ENCODE measurements at places on chromosomes 7 and 10.

DNA sequence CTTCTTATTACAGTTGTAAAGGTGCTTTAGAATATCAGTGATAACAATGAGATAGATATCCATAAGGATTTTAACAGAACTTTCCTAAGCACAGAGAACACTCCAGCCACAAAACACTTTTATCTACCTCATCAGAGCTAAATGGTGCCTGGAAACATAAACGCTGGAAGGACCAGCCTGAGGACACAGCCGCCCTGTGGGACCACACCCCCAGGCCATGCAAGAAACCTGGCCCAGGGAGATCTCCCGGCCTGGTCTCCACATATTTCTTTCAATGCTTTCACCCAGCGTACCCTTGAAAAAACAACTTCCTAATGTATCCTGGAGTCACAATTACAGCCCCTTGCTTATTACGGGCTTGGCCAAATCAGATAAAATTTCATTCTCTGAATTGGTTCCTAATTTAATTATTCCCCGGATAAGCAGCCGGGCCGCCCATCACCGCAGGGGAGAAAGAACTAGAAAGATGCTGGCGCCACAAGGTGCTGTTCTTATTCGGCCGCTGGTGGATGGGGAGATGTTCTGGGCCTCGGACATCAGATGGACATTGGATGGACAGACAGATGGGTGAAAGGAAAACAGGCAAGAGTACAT lies 11.8 kb downstream of the CHST15 start:
- no peak for DNase-seq

DNA sequence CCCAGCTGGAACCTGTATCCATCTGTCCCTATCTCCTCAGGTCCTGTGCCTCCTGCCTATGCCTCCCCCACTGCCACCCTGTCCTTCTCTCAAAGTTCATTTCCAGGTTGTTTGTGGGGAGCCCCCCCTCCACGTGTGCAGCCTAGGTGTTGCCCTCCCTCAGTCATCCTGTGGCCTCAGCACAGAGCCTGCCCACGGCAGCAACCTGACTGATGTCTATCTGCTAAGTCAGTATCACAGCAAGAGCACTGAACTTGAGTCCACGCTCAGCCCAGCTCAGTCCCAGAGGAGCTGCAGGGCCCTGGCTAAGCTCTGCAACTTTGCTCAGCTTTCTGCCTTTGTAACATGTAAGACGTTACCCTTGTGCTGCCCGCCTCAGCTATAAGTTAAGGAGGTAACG lies 28.7 kb downstream of the FAM53B start:
- no peak for DNase-seq

DNA sequence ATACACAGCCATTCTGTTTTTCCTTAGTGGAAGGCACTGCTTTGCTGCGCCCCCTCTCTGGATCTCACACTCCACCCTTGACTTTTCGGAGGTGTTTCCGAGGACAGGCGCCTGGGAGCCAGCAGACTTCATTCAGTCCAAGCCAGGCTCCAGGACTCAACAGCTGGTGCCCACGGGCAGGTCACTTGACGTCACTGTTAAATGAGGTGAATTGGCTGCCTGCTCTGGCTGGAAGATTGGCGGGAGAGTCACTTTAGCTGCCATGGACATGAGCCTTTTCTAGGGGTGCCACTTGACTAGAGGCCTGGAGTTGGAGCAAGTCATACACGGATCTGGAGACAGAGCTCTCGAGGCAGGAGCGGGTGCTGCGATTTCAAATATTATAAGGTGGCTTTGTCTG lies 3.2 kb downstream of the HTRA1 start:
- no peak for DNase-seq

- no peak for DNase-seq
These were observed 22.7 kb upstream of the TM9SF3 start for GRCh38 chr10:96609510-96609909.

GRCh38 chr7:158019726-158020705 lies 567.6 kb downstream of the PTPRN2 start:
- no peak for DNase-seq

DNA sequence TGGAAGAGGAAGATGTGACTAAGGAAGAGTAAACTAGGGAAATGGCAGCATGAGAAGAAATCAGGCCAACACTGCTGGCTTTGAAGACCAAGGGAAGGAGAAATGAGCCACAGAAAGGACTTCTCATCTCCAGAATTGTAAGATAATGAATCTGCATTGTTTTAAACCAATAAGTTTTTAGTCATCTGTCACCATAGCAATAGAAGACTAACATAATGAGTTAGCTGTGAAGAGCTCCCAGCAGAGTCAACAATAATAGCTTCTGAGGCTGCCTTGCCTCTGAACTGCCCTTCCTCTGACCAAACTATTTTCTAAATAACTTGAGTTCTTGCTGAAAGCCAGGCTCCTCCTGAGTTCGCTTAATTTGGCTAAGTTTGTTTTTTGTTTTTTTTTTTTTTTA lies 103.6 kb downstream of the CACNA2D1 start:
- no peak for DNase-seq

DNA sequence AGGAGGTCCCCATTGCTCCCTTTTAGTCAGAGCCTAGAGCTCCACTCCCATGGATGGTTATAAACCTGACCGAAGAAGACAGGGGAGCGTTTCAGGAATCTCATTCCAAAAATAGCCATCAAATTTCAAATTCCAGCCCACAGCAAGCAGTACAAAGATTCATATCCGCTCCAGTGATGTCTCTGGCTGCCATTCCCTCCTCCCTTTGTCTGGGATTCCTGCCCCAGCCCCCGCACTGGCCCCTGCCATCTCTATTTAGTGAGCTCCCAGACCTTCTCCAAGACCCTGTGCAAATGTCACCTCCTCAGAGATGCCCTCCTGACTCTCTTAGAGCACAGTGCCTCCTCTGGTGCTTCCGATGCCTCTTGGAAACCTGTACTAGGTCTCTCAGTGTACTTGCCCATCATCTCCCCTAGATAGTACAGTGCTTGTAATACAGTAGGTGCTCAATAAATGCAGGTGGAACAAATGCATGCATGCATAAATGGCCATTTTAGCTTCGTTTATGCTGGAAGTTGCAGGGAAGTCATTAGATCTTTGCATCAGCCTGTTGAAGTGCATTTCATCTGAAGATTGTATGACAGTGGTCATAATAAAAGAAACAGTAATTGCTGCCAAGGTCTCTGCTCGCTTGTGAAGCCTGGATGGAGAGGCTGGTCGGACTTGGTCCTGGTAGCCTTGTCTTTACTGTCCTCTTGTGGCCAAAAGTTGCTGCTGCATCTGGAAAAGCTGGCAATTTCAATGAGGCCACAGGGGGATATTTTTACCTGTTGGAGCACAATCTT lies 32.0 kb upstream of the HABP2 start:
- DNase-seq = peak; percentile 70

DNA sequence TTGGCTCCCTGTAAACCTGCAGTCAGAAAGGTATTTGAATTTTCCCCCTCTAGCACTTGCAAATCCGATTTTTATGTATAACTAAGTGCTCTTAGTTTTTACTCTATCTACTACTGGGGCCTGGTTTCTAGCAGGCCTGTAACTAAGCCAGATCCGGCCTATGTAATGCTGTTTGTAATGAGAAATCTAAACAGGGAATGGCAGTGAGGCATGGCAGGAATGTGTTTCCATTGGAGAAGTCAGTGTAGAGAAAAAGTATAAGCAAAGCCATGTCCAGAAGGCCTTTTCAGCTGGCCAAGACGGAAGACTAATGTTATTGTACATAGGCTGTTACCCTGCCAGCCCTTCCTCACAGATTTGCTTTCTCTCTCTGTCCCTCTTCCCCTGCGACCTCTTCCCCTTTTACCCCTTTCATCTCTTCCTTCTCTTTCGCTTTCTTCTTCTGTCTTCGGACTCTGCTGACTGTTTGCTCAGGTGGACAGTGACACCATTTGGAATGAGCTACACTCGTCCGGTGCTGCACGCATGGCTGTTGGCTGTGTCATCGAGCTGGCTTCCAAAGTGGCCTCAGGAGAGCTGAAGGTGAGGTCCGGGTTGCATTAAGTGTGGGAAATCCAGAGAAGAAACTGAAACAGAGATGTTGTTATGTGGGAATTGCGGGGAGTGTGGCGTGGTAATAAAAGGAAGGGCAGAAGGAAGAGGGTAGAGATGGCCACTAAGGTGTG lies 297.5 kb downstream of the HDAC9 start:
- DNase-seq = peak; percentile 82

DNA sequence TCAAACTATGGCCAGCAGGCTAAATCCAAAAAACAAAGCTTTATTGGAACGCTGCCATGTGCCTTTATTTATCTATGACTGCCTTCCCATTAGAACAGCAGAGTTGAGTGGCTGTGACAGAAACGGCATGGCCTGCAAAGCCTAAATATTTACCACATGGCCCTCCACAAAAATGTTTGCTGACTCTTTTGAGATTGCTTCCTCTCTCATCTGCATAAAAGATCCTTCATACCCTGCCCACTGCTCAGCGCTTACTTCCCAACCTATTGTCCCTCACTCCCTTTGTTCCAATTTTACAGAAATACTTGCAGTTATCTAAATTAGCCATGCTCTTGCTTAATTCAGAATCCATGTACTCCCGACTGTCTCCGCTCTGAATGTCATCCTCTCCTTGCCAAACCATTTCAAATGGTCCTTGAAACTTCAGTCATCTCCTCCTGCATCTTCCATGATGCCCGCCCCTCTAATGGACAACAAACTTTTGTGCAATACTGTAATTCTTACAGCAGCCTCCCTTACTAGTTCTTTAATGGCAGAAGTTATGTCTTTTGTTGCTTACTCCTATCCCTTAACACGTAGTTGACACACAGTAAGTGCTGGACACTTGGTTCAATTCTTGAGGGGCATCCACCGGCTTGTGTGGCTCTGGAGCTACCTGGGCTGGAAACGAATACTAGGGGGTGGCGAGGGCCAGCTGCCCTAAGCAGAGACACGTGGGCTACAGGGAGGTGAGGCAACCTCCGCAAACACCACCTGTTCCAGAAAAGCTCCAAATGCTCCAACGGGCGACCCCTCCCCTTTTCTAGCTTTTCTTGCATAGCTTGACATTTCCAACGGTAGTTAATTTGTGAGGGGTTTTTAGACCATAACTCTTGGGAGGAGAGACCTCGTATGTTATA lies 832 bp downstream of the XRCC2 start:
- no peak for DNase-seq

- peak; percentile 15 for DNase-seq
These were observed 453 bp downstream of the URGCP start for GRCh38 chr7:43905956-43906330.

- peak; percentile 73 for DNase-seq
These were observed 78.6 kb upstream of the IFRD1 start for GRCh38 chr7:112371701-112372100.

- DNase-seq = no peak
These were observed 4.7 kb upstream of the LMBR1 start for GRCh38 chr7:156897673-156898072.

- DNase-seq = no peak
These were observed 31.6 kb downstream of the MGMT start for GRCh38 chr10:129498680-129499079.

- no peak for DNase-seq
These were observed 8.3 kb upstream of the FAM133B start for GRCh38 chr7:92598310-92598981.

DNA sequence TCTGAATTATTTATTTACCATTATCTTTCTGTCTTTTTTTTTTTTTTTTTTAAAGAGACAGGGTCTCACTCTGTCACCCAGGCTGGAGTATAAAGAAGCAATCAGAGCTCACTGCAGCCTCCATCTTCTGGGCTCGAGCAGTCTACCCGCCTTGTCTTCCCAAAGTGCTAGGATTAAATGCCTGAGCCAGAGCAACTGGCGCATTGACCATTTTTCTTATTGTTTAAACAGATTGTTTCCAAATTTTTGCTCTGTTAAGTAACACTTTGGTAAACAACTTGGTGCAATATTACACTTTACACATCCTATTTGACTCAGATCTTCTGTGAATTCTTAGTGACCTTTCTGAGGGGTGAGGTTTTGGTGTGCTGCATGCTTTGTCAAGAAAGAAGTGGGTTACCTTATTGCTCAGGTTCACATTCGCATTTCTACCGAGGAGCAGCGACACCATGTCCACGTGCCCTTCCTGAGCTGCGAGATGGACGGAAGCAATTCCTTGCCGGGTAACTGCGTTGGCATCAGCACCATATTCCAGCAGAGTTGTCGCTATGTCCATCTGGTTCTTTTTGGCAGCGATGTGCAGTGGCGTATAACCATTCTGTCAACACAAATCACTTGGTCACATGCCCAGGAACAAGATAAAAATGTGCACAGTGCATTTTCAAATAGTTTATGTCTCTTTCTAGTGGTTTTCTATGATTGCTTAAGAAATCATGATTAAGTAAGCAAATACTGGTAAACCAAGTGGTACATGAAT lies 203.2 kb downstream of the ANK3 start:
- peak; percentile 91 for DNase-seq

- DNase-seq = no peak
These were observed 110.3 kb upstream of the ANLN start for GRCh38 chr7:36279200-36279925.

- peak; percentile 71 for DNase-seq
These were observed 41.8 kb downstream of the FAM20C start for GRCh38 chr7:234051-234707.

GRCh38 chr10:58925381-58925780 lies 251.1 kb upstream of the PHYHIPL start:
- no peak for DNase-seq

DNA sequence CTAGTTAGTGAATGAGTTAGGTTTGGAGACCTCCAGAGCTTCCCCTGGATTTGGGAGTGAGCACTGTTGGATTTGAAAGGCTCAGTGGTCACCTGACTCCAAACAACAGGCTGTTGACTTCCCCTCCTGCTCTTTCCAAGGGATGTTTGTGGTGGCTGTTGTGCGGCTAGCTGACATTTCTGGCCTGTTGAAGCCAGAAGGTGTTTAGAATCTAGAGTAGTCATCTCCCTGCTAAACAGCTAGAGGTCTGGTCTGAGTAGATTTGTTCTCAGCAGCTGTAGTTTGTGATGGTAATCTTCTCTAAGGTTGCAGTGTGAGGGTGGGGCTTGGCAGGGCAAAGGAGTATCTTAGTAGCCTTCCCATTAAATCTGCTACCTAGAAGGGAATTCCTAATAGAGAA lies 30.1 kb downstream of the BPGM start:
- DNase-seq = no peak

GRCh38 chr10:109939315-109939961 lies 16.1 kb upstream of the XPNPEP1 start:
- DNase-seq = no peak

DNA sequence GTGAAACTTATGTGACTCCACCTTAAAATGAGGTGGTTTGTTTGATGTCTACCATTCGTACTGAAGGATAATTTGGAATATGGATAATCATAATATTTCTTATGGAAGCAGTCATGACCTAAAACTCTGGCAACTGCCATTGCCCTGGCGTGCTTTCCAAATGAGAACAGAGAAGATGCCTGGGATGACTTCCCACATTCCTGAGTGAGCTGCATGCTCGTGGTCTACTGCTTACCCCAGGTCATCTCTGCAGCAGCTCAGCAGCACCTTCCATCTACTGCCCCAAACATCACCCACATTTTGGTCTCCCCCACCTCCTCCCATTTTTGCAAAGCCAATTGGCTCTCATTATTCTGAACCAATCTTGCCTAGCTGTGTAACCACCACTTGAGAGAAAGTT lies 40.1 kb downstream of the LYZL1 start:
- peak; percentile 35 for DNase-seq

Measured in fibroblast of gingiva (primary cell).